Right lobe of liver (tissue), 6 donors: ENCODE measurements at places on chromosomes 12 and 14. TPM values are rescaled to one million over a fixed set of nuclear protein-coding genes. Genes with fewer than 3 reads are reported as not detected.

The ESR2 gene
- not detected for total RNA-seq

The DPF3 gene
- total RNA-seq: 3.7 TPM

The ADAM20 gene
- 0.67 TPM for total RNA-seq

The SLC5A8 gene
- not detected for total RNA-seq

The PRB2 gene
- not detected for total RNA-seq

The ACOT6 gene
- total RNA-seq: 0.68 TPM

The TAS2R42 gene
- not detected for total RNA-seq

The CDKL1 gene
- 3.0 TPM for total RNA-seq

The RNFT2 gene
- 0.09 TPM for total RNA-seq

The IL31 gene
- not detected for total RNA-seq

The TDRD9 gene
- 0.86 TPM for total RNA-seq

The KCNC2 gene
- 0.02 TPM for total RNA-seq

DNA sequence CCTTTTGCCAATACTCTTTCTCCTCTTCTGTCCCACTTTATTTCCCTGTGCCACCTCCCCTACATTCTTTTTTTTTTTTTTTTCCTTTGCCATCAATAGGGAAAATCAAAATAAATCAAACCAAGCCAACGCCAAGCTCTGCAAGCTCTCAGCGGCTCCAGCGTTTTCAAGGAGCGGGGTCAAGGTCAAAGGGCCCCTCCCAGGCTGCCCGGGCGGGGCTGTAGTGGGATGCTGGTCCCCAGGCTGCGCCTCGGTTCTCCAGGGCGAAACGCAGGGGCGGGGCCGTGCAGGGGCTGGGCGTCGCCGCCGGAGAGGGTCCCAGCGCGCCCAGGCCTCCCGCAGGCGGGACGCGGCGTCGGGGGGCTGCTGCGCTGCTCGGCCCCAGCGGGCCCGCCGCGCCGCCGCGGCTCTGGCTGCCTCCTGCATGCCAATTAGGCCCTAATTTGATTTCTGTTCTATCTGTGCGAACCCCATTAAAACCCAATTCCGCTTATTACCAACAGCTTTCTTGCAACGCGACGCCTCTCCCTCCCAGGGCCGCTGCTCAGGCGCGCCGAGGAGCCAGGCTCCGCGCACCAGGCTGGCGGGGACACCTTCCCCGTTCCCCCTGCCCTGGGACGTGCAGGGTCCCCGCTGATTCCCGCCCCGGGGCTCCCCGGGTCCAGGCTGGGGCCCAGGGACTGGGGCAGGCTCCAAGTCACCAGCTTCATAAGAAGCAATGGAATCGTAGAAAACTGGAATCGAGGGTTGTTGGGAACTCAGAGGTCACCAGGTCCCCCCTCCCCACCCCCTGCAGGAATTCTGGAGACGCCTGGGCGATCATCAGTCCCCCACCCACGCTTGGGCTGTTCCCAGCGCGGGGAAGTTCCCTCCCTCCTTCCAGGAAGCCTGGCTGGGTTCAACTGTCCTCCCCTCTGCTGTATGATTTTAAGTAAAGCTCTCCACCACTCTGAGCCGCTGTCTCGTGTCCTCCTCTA is 50.7 kb upstream of the MAP1LC3B2 start:
- H3K4me3 ChIP-seq: peak overlapping the region; percentile 31
- no peaks in the 10 kb centered on the region for H3K36me3 ChIP-seq
- no peak overlapping the region for H3K27ac ChIP-seq

GRCh38 chr12:94048757-94049156 is 99.6 kb upstream of the PLXNC1 start:
- H3K4me3 ChIP-seq: no peak overlapping the region
- no peak for DNase-seq
- no peaks in the 10 kb centered on the region for H3K27me3 ChIP-seq
- no peaks in the 10 kb centered on the region for H3K4me1 ChIP-seq
- H3K36me3 ChIP-seq: no peaks in the 10 kb centered on the region
- H3K27ac ChIP-seq: no peak overlapping the region

DNA sequence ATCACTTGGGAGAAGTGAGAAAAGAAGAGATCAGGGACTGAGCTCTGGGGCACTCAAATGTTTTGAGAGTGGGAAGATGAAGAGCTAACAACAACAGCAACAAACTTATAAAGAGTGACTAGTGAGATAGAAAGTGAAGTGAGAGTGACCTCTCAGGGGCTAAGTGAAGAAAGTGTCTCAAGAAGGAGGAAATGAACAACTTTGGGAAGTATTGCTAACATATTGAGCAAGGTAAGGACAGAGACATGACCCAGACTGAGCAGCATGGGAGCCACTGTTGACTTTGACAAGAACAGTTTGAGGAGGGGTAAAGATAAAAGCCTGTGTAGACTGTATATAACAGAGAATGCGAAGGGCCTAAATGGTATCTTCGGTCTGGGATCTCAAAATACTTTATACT is 155.1 kb upstream of the BTG1 start:
- no peaks in the 10 kb centered on the region for H3K36me3 ChIP-seq
- no peak for DNase-seq

DNA sequence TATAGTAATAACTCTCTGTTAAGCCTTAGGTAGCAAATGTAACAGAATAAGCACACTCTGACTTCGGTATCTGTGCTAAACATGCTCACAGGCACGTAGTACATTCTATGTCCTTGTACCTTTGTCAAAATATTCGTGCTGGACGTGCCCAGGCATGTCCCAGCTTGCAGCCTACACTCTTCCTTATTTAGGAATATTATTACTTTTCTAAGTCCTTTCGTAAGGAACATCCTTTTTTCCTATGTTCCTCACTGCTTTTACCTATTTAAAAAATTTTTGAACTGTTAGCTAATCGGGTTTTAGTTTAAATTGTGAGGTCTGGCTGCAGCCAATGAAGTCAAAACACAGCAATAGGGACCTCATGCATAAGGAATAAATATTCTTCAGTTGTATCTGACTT is 24.1 kb upstream of the UBC start:
- no peak for DNase-seq
- peaks cover 25% of the 10 kb centered on the region for H3K4me1 ChIP-seq
- peak overlapping the region; percentile 92 for H3K27ac ChIP-seq
- no peaks in the 10 kb centered on the region for H3K27me3 ChIP-seq

DNA sequence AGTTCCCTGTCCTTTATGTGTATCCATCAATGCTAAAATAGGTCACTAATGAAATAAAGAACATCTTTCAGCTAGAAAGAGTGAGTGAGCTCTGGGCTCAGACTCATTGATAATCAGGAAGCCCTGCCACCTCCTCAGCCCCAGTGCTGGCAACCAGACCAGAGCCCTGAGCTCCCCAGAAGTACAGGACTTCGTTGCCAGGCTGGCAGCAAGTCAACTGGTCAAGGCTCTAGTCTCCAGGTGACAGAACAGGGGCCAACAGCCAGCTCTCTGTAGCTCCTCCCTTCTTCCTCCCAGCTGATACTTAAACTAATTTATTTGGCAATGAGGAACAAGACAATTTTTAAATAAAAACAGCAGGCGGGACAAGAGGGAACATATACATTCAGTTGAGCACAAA is 145.3 kb downstream of the EGLN3 start:
- H3K27ac ChIP-seq: no peak overlapping the region
- no peak for DNase-seq
- no peaks in the 10 kb centered on the region for H3K4me1 ChIP-seq
- H3K27me3 ChIP-seq: no peaks in the 10 kb centered on the region
- H3K4me3 ChIP-seq: no peak overlapping the region
- H3K36me3 ChIP-seq: no peaks in the 10 kb centered on the region

DNA sequence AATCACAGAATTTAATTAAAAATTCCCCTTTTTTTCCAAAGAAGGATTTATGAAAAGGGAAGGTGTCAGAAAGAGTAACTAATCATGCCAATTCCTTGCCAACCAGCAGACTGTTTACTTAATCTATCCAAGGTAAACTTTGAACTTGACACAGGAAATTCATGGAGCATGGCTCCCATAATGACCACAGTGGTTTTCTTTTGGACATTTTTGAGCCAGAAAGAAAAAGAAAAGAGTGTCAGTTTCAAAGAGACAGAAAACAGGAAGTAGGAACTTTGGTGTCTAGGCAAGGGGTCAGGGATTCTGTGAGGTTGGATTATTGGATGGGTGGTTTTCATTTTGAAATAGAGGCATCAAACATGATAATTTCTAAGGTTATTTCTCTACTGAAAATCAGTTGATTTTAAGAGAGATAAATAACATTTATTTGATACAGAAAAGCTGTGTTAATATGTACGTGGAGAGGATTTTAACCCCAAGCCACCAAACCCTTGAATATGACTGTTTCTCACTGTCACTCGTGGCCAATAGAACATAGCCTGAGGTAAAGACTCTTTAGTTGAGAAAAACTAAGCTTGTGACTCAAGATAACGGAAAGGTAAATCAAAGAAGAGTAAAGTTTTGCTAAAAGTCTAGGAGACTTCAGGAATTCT is 196.1 kb downstream of the TTC6 start:
- no peaks in the 10 kb centered on the region for H3K27me3 ChIP-seq
- no peaks in the 10 kb centered on the region for H3K4me1 ChIP-seq
- DNase-seq: no peak
- H3K4me3 ChIP-seq: no peak overlapping the region

GRCh38 chr12:106934277-106934676 is 21.4 kb upstream of the TMEM263 start:
- no peaks in the 10 kb centered on the region for H3K27me3 ChIP-seq
- H3K27ac ChIP-seq: no peak overlapping the region
- no peaks in the 10 kb centered on the region for H3K36me3 ChIP-seq
- no peak for DNase-seq
- no peak overlapping the region for H3K4me3 ChIP-seq

GRCh38 chr14:86481104-86481503 is 951.2 kb downstream of the FLRT2 start:
- H3K4me1 ChIP-seq: no peaks in the 10 kb centered on the region
- no peak overlapping the region for H3K27ac ChIP-seq
- DNase-seq: no peak
- H3K27me3 ChIP-seq: no peaks in the 10 kb centered on the region
- no peaks in the 10 kb centered on the region for H3K36me3 ChIP-seq

GRCh38 chr12:106249411-106250135 is 1.8 kb upstream of the CKAP4 start:
- H3K36me3 ChIP-seq: no peaks in the 10 kb centered on the region
- H3K4me1 ChIP-seq: peaks cover 16% of the 10 kb centered on the region
- no peak overlapping the region for H3K4me3 ChIP-seq

GRCh38 chr14:35355981-35356841 is 48.3 kb downstream of the NFKBIA start:
- peak overlapping the region; percentile 81 for H3K27ac ChIP-seq
- no peak for DNase-seq
- H3K36me3 ChIP-seq: no peaks in the 10 kb centered on the region

DNA sequence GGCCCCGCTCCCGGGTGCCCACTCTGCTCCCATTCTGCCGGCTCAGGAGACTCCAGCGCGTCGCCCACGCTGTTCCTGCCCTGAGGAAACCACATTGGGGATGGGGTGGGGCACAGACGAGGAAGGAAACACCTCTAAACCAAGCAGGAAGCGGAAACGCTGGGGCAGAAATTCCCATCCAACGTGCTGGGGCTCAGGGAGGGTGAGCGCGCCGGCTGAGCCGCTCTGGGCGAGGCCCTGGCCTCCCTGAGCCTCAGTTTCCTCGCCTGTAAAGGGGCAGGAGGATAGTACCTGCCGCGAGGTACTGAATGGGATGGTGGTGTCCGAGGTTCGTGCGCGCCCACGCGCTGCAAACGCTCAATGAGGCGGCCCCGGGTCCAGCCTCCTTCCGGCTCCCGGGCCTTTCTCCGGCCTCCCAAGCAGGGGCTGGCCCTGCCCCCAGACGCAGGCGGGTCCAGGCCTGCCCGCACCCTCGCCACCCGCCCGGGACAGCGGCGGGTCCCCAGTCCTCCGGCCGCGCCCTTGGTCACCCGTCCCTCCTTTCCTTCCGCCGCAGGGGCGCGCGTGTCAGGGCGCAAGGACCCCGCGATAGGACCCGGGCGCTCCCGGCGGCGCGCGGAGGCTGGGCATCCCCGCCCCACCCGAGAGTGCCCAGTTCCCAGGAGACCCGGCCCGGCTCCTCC is 673 bp downstream of the BEGAIN start:
- DNase-seq: peak; percentile 21
- peak overlapping the region; percentile 34 for H3K4me3 ChIP-seq
- no peaks in the 10 kb centered on the region for H3K27me3 ChIP-seq
- H3K4me1 ChIP-seq: no peaks in the 10 kb centered on the region
- no peak overlapping the region for H3K27ac ChIP-seq
- no peaks in the 10 kb centered on the region for H3K36me3 ChIP-seq

DNA sequence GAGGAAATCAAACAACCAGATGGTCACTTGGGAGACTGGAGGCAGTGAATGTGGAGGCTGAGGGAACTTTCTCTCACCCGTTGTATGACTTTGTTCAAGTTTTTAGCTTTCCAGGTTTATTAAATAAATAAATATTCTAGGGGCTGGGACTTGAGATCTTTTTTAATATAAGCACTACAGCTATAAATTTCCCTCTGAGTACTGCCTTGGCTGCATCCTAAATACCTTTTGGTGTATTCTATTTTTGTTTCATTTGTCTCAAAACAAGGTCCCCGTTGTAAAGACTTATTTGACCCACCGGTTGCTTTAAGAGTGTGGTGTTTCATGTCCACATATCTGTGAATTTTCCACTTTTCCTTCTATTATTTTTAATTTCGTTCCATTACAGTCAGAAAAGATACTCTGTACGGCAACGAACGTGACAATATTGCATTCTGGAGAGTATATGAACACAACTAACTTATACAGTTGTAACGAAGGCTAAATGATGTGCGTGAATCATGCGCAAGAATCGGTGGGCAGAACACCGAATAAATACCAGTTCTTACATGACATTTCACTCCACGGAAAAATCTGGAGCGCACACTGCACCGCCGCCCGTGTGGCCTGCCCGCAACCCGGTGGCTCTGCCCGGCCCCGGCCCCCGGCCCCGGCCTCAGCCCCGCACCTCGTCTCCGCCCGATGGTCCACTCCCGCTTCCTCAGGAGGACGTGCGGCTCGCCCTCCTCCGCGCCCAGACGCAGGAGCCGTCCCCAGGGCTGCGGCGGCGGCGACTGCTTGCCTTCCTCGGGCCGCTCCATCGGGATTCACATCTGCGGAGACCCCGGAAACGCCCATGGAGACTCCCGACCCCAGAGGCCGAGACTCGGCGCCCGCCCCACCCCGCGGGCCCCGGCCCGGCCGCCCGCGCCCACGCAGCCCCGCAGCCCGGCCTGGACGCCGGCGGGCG is 602 bp downstream of the CHFR start:
- H3K4me1 ChIP-seq: no peaks in the 10 kb centered on the region
- no peaks in the 10 kb centered on the region for H3K36me3 ChIP-seq
- peak overlapping the region; percentile 87 for H3K4me3 ChIP-seq
- no peaks in the 10 kb centered on the region for H3K27me3 ChIP-seq
- DNase-seq: no peak

- H3K4me3 ChIP-seq: no peak overlapping the region
- DNase-seq: no peak
- no peaks in the 10 kb centered on the region for H3K27me3 ChIP-seq
- H3K4me1 ChIP-seq: no peaks in the 10 kb centered on the region
- no peaks in the 10 kb centered on the region for H3K36me3 ChIP-seq
These were observed 10.2 kb upstream of the DHRS7 start for GRCh38 chr14:60175255-60175902.

- H3K27ac ChIP-seq: no peak overlapping the region
- no peak for DNase-seq
- H3K4me3 ChIP-seq: no peak overlapping the region
- peaks cover 15% of the 10 kb centered on the region for H3K4me1 ChIP-seq
- no peaks in the 10 kb centered on the region for H3K27me3 ChIP-seq
- no peaks in the 10 kb centered on the region for H3K36me3 ChIP-seq
These were observed 58.8 kb downstream of the TTC7B start for GRCh38 chr14:90757452-90757851.
